ENCODE measurements at places on chromosomes 3 and 15.
A peak's percentile ranks its signal among the peaks of the same experiment; 100 is the strongest.

GRCh38 chr3:170499562-170500156 lies 81.0 kb downstream of the CLDN11 start:
- peak; percentile 56 for DNase-seq

- DNase-seq: no peak
These were observed 408.8 kb upstream of the C2CD4B start for GRCh38 chr15:62573876-62574275.

GRCh38 chr3:52468336-52468735 lies 12.9 kb downstream of the NISCH start:
- DNase-seq: no peak

DNA sequence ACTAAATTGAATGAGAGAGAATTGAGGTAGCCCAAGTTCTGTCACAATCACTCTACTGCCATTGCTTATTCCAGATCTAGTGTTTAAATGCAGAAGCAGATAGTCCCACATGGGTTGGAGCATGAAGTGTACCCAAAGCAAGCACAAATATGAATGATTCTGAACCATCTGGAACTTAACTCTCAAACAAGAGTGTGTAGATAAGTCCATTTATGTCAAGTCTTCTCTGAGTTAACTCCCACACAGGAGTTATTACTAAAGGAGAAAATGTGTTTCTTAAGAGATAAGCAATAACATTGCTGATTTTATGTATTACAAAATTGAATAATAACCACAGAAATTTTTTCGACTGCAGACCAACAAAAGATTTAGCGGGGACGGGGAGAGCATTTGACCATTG lies 33.6 kb downstream of the PAQR9 start:
- no peak for DNase-seq

Measured in RKO (cell line).